Anterior cingulate cortex (tissue), 58 donors: ENCODE measurements at places on chromosomes 12 and 14.
A peak's percentile ranks its signal among the peaks of the same experiment; 100 is the strongest.

DNA sequence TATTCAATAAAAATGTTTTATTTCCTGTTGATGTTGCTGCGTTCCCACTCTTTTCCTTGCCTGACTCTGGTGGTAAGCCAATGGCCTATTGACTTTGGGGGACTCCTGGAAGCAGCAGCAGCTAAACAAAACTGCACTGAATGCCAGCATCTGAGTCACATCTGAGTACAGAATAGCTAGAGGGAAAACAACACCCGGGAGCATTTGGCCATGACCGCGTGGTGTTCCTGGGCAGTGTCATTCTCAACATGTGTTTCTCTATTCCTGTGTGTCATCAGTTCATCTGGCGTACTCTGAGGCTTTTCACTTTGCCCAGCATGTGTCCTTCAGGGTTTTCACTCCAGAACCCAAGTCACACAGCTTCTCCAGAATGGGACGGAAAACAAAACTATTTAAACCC lies 238.8 kb downstream of the PAWR start:
- DNase-seq: peak; percentile 6

DNA sequence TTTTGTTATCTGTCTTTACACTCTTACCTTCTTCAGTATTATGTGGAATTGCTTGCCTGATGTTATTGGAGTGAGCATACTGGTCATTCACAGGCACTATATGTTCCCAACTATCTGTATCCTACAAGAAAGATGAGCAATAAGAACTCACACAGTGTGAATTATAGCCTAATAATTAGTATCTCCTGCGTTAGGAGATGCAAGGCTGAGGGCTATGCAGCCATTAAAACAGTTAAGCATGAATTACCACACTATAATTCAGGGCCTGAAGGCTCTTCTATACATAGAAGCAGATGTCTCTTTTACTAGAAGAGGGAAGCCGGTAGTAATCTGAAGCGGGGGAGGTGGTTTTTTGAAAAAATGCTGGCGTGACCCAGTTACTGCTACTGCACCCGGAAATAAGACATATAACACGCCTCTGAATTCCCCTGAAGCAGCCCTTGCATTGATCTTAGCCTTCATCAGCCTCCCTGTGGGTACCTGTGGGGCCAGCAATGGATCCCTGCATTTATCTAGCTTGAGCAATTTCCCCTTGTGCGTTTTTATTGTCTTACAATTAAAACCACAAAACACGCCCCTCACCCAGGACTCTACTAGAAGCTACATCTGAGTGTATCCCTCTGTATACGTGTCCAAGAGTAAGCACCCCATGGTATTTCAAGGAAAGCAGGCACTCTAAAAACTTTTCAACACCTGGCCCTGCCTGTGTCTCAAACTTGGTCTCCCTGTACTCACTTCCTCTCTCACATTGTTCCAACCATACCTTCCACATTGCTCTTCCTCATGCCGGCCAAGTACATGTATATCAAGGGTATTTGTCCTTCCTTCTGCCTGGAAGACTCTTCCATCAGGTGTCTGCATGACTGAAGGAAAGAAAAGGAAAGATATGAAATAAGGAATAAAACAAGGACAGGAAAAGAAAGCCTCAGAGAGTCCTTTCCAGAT lies 210.9 kb upstream of the ARID2 start:
- no peak for DNase-seq

- no peak for DNase-seq
These were observed 227.7 kb downstream of the BCAT1 start for GRCh38 chr12:24721191-24721590.

GRCh38 chr12:123936956-123937706 lies 35.5 kb downstream of the CCDC92 start:
- DNase-seq: no peak

DNA sequence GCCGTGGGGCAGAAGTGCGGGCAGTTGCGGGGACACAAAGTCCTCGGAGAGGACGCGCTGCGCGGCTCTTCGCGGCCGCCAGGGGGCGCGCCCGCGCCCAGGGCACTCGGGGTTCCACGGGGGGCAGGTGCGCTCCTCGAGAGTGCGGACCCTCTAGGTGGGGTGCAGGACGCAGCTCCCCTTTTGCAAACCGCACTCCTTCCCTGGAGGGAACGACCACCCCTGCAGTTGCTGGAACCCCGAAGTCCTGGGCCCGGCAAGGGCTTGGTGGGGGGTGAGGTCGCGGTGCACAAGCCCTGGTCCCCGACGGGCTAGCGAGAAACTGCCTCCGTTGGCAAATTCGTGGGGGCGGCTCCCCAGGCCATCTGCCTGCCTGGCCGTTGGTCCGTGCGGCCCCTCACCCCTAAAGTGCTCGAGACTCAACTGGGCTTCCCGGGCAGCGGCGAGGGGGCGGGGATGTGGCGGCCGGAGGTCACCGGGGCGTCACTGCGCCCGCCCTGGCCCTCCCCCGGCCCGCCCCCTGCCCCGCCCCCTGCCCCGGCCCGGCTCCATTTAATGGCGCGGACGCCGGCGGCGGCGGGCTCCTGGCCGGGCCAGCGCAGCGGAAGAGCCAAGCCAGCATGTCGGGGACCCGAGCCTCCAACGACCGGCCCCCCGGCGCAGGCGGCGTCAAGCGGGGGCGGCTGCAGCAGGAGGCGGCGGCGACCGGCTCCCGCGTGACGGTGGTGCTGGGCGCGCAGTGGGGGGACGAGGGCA lies at the start of gene ADSS1:
Gene ADSS1 (plus strand): TSS at position 579 of the 756 bp plus-strand sequence. CDS start 42 bp downstream, at position 621.
- DNase-seq: peak; percentile 43

GRCh38 chr12:113142173-113142885 lies 6.8 kb upstream of the RASAL1 start:
- DNase-seq: peak; percentile 52

DNA sequence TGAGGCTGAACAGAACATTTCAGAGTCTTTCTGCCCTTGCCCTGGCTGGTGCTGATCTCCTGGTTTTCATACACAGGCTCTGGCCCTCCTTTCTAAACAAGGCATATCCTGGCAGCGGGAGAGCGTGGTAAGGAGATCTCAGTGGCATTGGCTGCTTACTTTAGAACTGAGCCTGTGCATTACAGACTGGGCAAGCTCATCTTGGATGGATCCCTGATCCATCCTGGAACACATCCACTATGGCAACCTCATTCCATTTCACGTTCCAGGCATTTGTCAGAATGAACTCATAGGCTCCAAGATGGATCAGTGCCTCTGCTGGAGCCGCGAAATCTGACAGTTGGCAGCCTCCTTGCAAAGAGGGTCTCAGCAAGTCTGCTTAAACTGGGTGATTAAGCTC lies 224.5 kb upstream of the PELI2 start:
- DNase-seq: no peak

GRCh38 chr12:95096852-95097251 lies 23.4 kb upstream of the NR2C1 start:
- DNase-seq: peak; percentile 7

DNA sequence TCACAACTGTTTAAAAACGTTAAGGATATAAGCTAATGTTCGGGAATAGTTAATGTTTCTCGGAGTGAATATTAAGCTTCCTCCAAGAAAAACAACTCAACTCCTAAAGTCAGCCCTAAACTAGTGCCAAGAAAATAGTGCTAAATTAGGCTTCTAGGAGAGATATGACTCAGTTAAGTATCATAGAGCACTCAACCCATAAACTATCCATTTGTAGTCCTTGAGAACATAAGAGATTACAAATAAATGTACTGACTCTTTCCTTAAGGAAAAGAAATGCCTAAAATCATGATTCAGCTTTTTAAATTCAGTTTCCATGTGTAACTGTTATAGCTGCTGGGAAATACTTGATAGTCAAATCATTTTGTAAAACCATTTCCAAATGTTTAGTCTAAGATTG lies 117.1 kb downstream of the HMGA2 start:
- DNase-seq: no peak

- DNase-seq: no peak
These were observed 20.3 kb upstream of the TMX1 start for GRCh38 chr14:51219473-51220448.

GRCh38 chr14:53532853-53533252 lies 379.7 kb upstream of the DDHD1 start:
- no peak for DNase-seq

GRCh38 chr12:114263056-114263805 lies 142.7 kb downstream of the TBX5 start:
- no peak for DNase-seq

DNA sequence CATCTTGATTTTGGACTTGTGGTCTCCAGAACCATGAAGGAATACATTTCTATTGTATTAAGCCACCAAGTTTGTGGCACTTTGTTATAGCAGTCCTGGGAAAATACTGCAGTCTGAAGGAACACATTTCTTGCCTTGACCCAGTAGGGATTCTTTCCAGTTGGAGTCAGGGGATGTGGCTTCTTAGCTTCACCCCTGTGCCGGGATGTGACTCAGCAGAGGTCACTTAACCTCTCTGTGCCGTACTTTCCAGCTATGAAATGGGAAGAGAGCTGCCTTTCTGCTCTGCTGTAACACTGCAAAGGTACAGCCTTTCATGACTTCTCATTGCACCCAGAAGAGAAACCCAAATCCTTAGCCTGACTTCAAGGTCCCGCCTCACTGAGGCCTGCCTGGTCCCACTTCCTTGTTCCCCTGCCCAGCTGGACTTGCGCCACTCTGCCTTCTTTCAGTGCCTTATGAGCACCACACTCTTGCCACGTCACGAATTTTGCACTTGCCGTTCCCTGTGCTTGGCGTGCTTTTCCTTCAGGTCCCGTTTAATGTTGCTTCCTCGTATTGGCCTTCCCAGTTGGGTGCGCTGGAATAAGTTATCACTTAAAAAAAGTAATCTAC lies 24.2 kb downstream of the CHST11 start:
- DNase-seq: no peak

- DNase-seq: no peak
These were observed 23.5 kb downstream of the HIP1R start for GRCh38 chr12:122858591-122859302.

DNA sequence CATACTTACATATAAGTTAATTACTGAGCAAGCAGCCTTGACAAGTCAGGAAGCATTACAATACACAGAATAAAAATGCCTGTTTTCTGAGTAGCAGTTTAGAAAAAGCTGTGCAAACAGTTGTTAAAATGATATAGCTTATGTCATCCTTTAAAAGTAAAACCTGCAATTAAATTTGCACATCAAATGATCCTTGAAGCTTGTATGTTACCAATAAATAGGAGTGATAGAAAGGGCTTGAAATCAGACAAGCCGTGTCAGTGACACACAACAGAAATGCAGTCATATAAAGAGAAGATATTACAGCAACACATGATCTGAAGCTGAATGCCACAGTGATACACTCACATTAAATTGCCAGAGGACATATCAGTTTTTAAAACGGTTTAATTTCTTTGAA lies 70.0 kb downstream of the EPS8 start:
- no peak for DNase-seq

DNA sequence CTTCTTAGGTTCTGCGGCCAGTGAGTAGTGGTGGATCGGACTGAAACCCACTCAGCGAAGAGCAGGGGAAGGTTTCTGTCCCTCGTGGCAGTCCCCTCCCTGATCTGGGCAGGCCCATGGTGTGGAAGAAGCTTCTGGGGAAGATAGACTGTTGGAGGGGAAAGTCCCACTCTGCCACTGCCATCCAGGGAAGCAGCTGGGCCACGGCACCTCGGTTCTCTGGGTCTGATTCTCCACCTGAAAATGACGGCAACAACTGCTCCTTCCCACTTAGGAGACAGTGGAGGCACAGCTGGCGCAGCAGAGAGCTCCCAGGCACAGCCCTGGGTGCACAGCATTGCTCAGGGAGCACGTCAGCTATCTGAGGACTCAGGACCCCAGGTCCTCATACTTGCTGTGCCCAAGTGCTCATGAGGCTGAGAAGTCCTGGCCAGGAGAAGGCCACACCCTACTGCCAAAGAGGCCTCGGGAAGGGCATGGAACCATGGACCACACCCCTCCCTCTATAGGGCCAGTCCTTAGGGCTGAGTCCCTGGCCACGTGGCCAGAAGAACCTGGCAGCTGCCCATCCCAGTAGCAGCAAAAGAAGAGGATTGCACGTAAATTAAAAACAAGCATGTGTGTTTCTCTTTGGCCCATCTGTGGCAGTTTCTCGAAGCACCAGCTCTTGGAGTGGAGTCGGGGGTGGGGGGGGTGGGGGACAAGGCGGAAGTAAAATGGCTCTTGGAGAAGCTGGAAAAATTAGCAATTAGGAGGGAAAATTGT lies 85.3 kb upstream of the BCL11B start:
- DNase-seq: no peak

DNA sequence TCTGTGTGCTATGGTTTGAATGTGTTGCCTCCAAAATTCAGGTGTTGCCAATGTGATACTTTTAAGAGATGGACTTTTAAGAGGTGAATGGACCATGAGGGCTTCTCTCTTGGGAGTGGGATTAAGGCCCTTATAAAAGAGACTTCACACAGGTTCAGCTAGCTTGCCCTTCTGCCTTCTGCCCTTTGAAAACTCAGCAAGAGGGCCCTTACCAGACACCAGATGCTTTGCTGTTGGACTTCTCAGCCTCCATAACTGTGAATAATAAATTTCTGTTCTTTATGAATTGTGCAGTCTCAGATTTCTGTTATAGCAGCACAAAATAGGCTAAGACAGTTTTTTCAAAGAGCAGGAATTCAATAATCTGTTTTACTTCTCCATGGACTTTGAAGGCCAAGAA lies 86.1 kb downstream of the DIP2B start:
- no peak for DNase-seq

DNA sequence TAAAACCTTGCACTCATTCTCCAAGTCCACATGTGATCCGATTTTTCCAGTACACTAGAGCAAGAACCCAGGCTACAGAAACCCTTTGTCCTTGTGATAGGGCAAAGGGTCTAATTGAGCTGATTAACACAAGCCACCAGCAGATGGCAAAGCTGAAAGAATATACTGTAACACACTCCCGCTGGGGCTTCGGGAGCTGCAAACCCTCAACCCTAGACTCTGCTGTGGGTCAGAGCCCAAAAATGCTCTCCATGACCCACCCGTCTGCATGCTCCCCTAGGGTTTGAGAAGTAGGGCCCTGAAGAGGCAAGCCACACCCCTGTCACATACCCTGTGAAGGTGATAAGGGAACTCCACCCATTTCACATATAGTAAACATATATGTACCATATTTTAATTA lies 33.6 kb upstream of the PCNX1 start:
- DNase-seq: no peak

DNA sequence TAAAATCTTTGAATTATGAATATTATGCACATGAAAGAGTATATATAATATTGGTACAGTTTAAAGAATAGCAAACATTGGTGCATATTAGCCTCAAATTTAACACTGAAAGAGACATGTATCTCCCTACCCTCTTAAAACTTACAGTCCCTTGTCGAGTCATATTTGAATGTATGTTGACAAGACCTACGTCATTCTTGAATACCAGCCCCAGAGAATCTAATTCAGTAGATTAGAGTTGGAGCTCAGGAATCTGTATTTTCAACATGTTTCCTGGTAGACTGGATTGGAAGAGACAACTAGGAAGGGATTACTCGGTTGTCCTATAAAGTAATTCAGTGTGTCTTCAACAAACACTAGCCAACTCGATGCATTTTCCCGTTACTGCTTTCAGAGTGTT lies 104.8 kb downstream of the PDE3A start:
- no peak for DNase-seq

- no peak for DNase-seq
These were observed 6.4 kb upstream of the GPR68 start for GRCh38 chr14:91250912-91251311.
